ENCODE measurements at places on chromosomes 5 and 9.

DNA sequence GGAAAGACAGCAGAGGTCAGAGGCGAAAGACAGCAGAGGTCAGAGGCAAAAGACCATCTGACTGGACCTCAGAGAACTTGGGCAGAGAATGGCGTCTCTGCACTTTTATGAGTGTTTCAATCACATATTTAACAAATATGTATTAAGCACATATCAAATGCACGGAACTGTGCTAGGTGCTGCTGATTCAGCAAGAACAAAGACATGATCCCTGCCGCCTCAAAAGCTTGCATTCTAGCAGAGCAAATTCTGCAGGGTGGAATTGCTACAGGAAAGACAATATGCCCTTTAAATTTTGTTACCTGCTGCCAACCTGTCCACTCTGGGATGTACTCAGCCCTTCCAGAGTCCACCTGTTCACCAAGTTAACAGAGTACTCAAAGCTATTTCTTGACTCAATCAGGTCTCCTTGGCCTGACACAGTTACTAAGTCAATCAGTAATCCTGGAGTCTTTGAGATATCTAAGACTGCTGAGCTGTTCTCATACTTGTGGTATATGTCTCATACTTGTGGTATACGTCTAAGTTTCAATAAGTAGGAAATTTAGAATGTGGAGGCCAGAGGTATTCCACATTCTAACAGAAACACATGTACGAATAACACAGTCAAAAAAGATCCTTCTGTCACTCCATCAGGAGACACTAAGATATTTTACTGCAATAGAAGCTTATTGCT lies 131.8 kb downstream of the GNAQ start:
- peak; percentile 87 for DNase-seq

DNA sequence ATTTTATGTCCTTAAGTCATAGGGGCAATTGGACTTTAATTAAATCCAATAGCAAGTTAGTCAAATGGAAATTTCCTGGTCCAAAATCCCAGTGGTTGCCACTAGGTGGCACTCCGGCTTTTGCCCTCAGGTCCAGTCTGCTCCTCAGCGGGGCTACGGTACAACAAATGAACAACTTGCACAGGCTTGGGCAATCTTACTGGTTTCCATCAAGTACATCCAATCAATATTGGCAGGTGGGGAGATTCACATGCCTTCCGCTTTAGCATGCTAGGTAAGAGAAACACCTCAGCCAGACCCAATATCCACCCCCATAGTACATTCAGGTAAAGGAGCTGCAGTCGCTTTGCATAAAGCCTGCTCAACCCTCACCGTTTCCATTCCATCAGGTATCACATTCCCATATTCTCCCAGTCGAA lies 6.3 kb upstream of the MXD3 start:
- peak; percentile 74 for DNase-seq

DNA sequence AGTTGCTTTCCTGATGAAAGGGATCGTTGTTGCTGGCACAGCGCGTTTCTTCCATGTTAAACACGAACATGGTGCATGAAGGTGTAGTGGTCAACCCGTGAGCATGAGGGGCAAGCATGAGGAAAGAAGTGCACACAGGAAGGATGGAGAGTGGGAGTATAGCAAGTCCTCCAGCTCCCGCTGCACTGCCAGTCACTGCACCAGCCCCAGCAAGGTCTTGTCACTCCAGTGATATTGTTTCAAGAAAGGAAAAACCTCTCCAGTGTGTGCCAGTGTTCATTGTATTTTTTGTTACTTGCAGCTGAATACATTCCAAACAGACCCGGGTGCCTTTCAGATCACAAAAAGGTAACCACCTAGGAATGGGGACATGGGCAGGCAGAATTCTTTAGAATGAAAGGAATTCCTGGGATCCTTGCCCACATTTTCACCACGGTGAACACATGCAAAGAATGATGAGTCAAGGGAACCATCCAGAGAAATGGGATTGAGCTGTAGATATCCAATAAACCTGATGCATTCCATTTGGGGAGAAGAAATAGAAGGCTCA lies 186.3 kb downstream of the AOPEP start:
- peak; percentile 76 for DNase-seq

DNA sequence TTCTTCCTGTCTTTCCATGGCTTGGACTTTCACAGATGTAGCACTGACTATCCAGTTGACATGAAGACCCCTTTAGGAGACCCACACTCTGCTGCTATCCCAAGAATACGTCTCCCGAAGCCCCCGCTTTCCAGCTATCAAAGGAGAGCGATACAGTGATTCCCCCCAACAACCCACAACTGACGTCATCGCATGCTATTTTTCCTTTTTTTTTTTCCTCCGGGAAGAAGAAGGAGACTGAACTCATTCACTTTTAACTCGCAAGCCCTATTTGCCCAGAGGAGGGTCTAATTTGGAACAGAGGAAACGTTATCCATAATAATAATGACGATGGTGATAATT lies 2.1 kb downstream of the PAPPA start:
- DNase-seq: no peak

- no peak for DNase-seq
Observed at GRCh38 chr9:124544535-124544934, 37.3 kb upstream of the NR5A1 start.

- no peak for DNase-seq
Observed at GRCh38 chr9:38361473-38361850, 31.0 kb upstream of the ALDH1B1 start.

- no peak for DNase-seq
Observed at GRCh38 chr9:5516453-5517220, 6.3 kb downstream of the PDCD1LG2 start.

DNA sequence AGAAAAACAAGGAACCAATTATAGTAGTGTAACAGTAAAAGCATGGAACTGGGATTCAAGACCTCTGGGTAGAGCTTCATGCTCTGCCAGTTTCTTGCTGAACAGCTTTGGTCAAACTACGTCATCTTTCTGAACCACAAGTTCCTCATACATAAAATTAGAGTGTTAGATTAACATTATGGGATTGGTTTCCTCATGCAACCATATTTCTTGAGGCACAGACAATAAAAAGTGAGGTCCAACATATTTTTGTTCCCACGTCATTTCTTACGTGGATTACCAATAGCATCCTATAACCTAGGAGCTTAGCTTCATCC lies 354.8 kb downstream of the TMEM232 start:
- DNase-seq: no peak

GRCh38 chr5:169895926-169896325 lies 84.4 kb downstream of the INSYN2B start:
- no peak for DNase-seq

DNA sequence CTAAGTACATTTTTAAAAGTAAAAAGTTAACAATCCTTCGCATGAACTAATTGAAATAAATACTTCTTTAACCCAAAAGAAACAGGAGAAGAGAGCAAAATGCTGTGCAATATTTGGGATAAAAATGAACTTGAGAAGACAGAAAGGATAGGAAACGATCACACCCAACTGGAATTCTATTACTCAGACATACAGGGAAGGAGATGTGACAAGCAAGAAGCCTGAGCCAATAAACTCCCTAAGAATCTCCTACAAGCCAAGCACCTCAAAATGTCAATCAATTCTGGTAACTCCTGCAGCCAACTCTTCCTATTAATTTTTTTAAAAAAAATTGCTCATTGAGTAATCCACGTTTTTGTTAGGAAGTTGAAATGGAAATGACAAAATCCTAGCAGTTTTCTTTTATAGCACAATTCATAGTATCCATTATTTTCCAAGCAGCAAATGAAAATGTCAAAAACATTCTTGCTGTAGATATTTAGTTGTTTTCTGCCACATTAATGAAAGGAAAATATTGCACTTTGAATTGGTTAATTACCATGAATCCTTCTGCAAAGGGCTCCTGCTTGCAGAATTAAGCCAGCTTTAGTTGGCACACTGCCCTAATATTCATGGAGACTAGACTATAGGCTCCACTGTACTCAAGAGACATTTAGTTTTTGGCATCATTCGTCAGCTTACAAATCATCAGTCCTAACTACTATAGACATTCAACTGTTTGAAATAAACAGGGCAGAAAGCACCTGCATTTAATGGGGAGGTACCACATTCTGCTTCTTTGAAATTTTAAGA lies 89.0 kb downstream of the RFX3 start:
- peak; percentile 42 for DNase-seq

GRCh38 chr9:117250610-117251215 lies 164.1 kb downstream of the ASTN2 start:
- DNase-seq: no peak

DNA sequence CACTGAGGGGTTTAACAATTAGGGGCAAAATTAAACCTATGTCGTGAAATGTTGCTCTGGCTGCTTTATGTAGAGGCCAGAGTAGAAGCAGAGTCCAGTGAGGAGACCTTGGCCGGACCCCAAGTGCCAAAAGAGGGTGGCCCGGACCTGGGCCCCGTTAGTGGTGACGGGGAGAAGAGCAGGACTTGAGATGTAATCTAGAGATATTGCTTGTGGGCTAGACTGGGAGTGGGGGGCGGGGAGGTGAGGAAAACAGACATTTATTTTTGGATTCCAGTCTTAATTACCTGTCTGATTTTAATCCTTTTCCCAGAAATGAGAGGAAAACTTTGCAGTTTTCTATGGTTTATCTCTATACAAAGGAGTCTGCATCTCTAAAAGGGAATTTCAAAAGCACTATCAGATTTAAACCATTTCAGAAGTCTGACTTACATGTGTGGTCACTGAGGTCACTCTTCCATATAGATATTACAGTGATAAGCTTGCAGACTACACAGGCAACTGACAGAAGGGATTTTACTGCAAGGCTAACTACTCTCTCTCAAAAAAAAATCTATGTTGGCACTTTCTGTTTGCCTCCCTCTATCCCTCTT lies 108.1 kb downstream of the MED27 start:
- DNase-seq: peak; percentile 49

DNA sequence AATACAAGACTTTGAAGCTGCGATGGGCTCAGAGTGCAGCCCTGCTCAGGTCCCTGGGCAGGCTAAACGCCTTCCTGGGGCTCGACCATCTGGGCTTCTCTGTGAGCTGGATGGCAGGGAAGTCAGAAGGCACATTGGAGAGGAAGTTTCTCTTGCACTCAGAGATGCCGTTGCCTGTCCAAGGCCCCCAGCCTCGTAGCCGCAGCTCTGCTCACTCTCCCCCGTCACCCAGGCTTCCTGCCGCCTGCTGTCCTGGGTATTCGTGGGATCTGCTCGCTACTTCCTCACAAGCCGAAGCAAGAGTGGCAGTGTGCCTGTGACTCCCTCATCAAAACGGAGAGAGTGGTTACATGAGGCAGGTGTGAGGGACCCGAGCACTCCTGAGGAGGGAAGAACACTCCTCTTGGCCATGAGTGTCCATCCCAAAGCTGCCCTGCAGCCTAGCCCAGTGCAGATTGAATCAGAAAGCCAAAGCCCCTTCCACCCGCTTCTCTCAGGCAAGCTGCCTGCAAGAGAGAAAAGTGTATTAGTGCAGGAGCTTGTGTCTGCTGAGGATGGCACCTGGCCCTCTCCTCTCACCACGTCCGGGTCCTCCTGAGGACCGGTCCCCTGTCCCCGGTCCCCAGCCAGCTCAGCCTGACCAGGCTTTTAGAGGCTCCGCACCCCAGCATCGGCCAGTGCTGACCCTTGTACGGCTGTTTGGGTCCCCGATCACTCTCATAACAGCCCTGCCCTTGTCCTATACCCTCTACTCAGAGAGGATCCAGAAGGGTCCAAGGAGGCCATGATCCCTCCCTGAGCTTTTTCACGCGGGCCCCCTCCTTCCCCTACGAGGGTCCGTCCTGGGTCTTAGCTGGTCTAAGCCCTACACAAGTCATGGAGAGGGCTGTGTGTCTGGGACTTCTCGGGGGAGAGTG lies 7.3 kb downstream of the FCN2 start:
- DNase-seq: no peak

- no peak for DNase-seq
Observed at GRCh38 chr5:181189363-181189961, 15.5 kb downstream of the TRIM7 start.

DNA sequence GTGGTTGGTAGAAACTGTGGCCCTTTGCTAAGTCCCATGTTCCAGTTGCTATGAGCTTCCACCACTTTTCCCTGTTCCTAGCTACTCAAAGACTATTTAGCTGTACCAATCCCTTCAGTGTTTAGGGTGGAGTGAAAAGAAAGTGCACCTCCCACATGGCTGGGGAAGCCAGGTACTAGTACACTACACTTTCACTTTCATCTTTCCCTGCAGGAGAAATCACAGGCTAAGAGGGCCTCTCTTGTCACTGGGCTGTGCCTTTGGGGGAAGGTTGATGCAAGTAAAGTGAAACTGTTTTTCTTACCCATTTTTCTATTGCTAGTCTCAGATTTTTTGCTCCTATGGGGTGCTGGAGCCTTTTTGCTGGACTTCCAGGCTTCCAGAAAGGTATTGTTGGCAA lies 33.5 kb upstream of the CKS2 start:
- peak; percentile 26 for DNase-seq

- no peak for DNase-seq
Observed at GRCh38 chr5:24904981-24905517, 260.3 kb upstream of the CDH10 start.

- DNase-seq: no peak
Observed at GRCh38 chr9:35909274-35909673, at the start of gene SPAAR. Gene SPAAR, plus strand, starts transcription at chr9:35909490. Its CDS starts 974 bp downstream, at chr9:35910464.

DNA sequence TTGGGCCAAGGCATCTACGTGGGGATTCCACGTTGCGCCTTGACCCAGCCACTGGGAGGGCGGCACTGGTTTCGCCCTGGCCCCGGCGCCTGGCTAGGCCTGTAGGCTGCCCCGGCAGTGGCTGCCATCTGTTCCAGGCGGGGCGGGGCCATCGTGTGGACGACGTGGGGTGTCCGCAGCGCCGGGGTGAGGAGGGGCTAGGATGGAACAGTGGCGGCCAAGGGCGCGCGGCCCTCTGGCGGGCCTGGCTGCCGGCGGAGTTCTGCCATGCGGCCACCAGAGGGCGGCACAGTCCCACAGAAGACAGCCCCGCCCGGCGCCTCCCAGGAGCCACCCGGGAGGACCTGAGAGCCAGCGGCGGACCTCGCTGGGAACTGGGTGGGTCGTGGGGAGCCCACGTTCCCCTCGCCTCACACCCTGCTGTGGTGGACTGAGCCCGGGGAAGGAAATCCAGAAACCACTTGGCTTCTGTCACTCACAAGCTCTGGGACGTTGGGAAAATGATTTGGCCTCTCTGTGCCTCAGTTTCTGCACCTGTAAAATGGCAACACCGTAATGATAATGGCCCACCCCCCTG lies 22.6 kb upstream of the RAPGEF1 start:
- DNase-seq: peak; percentile 18

GRCh38 chr9:87793292-87793691 lies 67.4 kb downstream of the CTSL start:
- DNase-seq: peak; percentile 97

- DNase-seq: no peak
Observed at GRCh38 chr5:153618307-153618706, 127.8 kb downstream of the GRIA1 start.

GRCh38 chr5:108295578-108296368 lies 86.1 kb downstream of the FBXL17 start:
- peak; percentile 41 for DNase-seq

- DNase-seq: no peak
Observed at GRCh38 chr5:5037674-5038073, 102.5 kb upstream of the ADAMTS16 start.

GRCh38 chr5:32228816-32229215 lies 54.7 kb upstream of the GOLPH3 start:
- DNase-seq: no peak
